ENCODE measurements at places on chromosomes 11 and 22.

- DNase-seq = no peak
Observed at GRCh38 chr11:69674267-69674885, 777 bp downstream of the LTO1 start.

GRCh38 chr11:103898065-103898464 is 138.4 kb upstream of the DDI1 start:
- no peak for DNase-seq

- no peak for DNase-seq
Observed at GRCh38 chr11:72921028-72921716, 107.0 kb downstream of the ATG16L2 start.

DNA sequence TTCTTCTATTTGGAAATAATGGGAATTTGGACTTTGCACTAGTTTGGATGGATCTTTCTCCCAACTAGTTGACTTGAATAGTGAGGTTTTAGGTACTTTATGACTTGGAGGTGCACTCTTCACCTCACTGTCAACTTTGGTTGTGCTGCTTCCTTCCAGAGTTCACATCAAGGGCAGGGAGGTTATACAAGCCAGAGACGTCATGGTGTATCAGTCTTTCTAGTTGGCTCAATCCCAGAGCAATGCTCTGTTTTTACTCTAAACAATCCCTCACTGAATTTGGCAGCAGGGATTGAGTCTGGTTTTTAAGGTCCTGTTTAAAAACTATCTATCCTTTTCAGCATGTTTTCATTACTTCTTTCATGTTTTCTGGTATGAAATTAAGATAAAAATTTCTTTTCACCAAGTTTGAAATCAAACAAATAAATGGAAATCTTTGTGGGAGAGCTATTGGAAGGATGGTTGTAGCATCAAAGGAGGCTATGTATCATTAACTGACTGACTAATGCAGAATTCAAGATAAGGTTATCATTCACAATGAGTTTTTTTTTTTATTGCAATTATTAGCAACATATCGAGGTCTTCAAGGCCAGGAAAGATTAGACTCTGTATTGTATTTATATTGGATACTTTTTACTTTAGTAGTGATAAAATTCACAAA is 28.0 kb upstream of the ZBED5 start:
- DNase-seq = peak; percentile 55

- DNase-seq = no peak
Observed at GRCh38 chr11:208917-209260, 1.4 kb downstream of the RIC8A start.

DNA sequence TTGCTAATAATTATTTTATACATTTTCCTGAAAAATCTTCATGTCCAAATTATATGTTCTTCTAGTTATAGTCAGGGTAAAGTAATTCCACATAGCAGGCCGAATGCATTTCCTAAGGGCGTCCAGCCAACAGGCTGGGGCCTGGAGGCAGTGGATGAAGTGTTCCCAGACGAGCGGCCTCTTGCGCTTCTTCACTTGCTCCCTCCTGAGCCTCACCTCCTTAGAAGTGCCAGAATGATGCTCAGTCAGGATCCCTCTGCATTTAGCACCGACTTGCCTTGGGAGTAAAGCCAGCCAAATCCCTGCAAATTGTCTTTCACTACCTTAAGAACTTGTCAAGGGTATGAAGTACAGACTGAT is 1.5 kb downstream of the OLFML1 start:
- peak; percentile 45 for DNase-seq

Measured in muscle of back (tissue), 13 donors.